COR-L47 (cell line): ENCODE measurements at places on chromosomes 3 and 15.

DNA sequence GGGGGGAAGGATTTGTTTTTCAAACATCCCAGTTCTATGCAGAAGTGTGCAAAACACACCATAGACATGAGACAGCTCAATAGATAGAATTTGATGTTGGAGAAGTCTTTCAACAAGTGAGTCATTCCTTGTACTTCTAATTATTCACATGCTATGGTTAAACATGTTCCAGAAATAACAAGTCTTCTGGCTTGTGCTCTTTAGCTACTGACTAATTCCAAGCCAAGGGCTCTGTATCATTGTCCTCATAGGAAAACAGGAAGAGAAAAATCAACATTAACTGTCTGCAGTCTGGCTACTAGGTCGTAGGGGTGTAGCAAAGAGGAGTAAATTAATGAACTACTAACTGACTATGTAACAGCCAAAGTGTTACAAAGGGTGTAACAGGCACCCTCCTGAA, 25.8 kb downstream of the LDHAL6B start:
- DNase-seq: no peak

GRCh38 chr3:100020876-100021644, 93.2 kb downstream of the FILIP1L start:
- no peak for DNase-seq

- no peak for DNase-seq
Observed at GRCh38 chr3:65044401-65044800, 356.6 kb upstream of the ADAMTS9 start.

- no peak for DNase-seq
Observed at GRCh38 chr3:26018889-26019288, 229.0 kb downstream of the OXSM start.

- DNase-seq: no peak
Observed at GRCh38 chr15:78878356-78878755, 5.7 kb downstream of the MORF4L1 start.

DNA sequence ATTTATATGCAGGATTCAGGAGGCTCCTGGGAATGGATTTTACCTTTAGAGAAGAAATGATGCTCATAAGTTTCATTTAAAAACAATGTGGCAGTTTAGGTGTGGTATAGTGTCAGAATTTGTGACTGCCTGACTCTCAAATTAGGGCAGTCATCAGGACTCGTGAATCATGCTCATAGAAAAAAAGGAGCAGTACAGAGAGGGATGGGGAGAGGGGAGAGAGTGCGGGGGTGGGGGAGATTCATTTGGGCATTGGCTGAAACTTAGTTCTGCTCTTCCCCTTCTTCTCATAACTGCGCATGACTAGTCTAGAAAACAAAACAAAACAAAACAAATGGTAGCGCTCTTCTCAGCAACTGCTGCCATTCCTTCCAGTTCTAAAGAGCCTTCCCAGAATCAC, 44.3 kb downstream of the PRTG start:
- no peak for DNase-seq
